ENCODE measurements at places on chromosomes 4 and X. TPM values are rescaled to one million over a fixed set of nuclear protein-coding genes. Genes with fewer than 3 reads are reported as not detected.

SEC31A gene
- 182 TPM for polyA plus RNA-seq

RHOXF2B gene
- not detected for polyA plus RNA-seq

L1CAM gene
- 14.5 TPM for polyA plus RNA-seq

PPBP gene
- not detected for polyA plus RNA-seq

TRIM61 gene
- polyA plus RNA-seq, result 1.4 TPM

GLUD2 gene
- polyA plus RNA-seq, result 0.56 TPM

S100G gene
- polyA plus RNA-seq, result 0.48 TPM

POU3F4 gene
- not detected for polyA plus RNA-seq

SOD3 gene
- 9.7 TPM for polyA plus RNA-seq

BST1 gene
- 2.7 TPM for polyA plus RNA-seq

TMPRSS11B gene
- 0.24 TPM for polyA plus RNA-seq

FAT1 gene
- 8.1 TPM for polyA plus RNA-seq

MAGEE1 gene
- polyA plus RNA-seq, result 1.4 TPM

HS3ST1 gene
- polyA plus RNA-seq, result 1.2 TPM

BEX4 gene
- polyA plus RNA-seq, result 66.0 TPM

ITGB1BP2 gene
- polyA plus RNA-seq, result 1.6 TPM

ARHGEF38 gene
- not detected for polyA plus RNA-seq

ARHGAP6 gene
- 1.4 TPM for polyA plus RNA-seq

CPLX1 gene
- polyA plus RNA-seq, result 24.2 TPM

XK gene
- polyA plus RNA-seq, result 3.5 TPM

CLDN22 gene
- not detected for polyA plus RNA-seq

Measured in adrenal gland (tissue), 19 donors.